SJCRH30 (cell line): ENCODE measurements at places on chromosomes 5 and 9. TPM values are rescaled to one million over a fixed set of nuclear protein-coding genes. Genes with fewer than 3 reads are reported as not detected.

Gene CATSPER3
- not detected in 2 replicates for total RNA-seq

Gene RASGRF2
- 6.7 and 6.9 TPM in 2 replicates for total RNA-seq

Gene CLTB
- total RNA-seq, result 28.3 and 29.6 TPM in 2 replicates

- DNase-seq, result no peak
Observed at GRCh38 chr5:10588109-10588775, 24.4 kb downstream of the ANKRD33B start.

GRCh38 chr5:174337276-174338184 is 292.0 kb downstream of the NSG2 start:
- DNase-seq, result no peak
